ENCODE measurements at places on chromosomes 4 and X. TPM values are rescaled to one million over a fixed set of nuclear protein-coding genes. Genes with fewer than 3 reads are reported as not detected.

DNA sequence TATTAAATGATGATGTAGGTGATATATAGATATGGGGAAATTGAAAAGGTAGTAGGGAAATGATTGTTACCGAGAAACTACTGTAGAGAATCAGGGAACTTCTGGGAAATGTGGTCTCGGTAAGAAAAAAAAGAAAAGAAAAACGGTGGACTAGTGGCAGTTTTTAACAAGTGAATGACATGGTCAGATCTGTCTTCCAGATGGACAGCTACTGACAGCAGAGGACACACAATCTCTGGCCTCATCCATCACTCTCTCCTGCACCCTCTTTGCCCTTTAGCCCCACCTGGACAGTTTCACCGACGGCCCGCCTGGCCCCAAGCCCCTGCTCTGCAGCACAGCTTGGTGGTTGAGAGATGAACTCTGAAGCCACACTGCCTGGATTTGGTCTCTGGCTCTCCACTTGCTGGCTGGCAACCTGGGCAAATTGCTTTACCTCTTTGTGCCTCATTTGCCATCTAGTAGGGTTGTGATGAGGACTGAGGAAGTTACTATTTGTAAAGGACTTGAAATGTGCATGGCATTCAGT, 23.4 kb downstream of the RBM47 start:
- DNase-seq: no peak

DNA sequence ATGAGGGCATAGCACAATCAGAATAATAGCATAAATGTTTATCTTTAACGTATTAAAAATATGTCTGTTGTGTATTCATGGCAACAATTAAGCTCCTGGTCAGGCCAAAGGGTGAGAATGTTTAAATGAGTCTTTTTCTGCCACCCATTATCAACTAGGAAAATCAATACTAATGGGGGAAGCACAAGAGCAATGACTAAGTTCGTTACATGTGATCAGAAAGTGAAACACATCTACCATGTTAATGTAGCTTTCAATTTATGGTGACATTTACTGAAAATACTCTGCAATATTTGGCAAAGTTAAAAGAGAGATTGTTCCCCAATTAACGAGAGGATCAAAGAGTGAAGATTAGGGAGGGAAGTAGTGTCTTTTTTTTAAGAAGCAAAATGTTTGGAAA, 143.7 kb downstream of the NAA11 start:
- no peak for DNase-seq

AMTN gene
- total RNA-seq: not detected

DMP1 gene
- not detected for total RNA-seq

- no peak for DNase-seq
Measured at GRCh38 chrX:120753413-120754251, 122.0 kb downstream of the CT47B1 start.

DNA sequence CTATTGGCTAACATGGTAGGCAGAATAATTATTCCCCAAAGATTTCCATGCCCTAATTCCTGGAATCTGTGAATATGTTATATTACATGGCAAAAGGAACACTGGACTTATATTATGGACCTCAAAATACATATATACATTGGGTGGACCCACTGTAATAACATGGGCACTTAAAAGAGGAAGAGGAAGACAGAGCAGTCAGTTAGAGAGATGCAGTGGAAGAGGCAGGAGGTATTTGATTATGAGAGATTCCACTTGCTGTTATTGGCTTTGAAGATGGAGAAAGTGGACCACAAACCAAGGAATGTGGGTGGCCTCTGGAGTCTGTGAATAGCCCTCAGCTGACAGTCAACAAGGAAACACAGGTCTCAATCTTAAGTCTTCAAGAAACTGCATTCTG, 14.0 kb upstream of the ART3 start:
- DNase-seq: no peak

S100G gene
- total RNA-seq: not detected

KLHL4 gene
- 1.9 TPM for total RNA-seq

DNA sequence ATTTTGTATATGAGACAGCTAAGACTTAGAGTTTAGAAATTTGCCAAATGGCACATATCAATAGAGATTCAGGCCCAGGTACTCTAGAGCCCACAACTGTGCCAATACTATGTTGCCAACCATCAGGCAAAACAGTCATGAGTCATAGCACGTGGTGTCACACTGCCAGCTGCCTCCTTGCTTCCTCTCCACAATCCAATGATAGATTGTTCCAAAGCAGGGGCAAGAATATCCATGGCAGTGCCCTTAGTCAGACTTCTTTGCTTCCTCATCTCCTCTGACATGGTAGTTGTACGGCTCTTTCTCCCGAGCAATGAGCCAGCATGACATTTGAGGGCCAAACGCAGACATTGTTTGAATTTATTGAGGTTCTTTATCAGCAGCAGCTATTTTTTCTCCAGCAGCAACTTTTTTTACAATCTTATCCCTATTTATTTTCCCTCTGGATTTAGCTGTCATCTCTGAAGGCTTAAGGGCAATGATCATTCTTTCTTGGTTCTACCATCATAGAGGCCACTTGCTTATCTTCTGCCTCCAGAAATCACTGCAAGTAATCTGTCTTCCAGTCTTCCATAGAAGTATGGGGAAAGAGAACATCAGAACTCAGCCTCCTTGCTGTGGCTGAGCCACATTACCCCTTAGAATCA, 169.7 kb downstream of the COL4A6 start:
- DNase-seq: no peak

GRCh38 chrX:32877592-32877991, 333.8 kb downstream of the DMD start:
- DNase-seq: no peak

GRCh38 chr4:140246216-140246615, 92.2 kb upstream of the MAML3 start:
- no peak for DNase-seq

DNA sequence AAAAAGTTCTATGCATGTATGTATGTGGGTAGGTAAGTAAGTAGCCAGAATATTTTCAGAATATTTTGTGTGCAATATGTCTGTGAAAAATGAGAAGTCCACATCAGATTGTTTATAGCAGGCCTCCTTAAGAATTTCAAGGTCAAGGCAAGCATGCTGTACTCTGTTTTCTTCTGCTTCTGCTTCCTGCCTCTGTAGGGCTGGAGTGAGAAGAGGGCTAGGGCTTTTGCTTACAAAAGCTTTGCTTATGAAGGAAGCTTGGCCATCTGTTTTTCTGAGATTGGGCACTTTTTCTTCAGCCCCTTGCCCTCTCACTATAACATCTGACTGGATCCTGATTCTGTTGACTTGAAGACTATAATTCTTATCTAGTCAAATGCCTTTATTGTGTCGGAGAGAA, 150.4 kb downstream of the EMCN start:
- no peak for DNase-seq

DNA sequence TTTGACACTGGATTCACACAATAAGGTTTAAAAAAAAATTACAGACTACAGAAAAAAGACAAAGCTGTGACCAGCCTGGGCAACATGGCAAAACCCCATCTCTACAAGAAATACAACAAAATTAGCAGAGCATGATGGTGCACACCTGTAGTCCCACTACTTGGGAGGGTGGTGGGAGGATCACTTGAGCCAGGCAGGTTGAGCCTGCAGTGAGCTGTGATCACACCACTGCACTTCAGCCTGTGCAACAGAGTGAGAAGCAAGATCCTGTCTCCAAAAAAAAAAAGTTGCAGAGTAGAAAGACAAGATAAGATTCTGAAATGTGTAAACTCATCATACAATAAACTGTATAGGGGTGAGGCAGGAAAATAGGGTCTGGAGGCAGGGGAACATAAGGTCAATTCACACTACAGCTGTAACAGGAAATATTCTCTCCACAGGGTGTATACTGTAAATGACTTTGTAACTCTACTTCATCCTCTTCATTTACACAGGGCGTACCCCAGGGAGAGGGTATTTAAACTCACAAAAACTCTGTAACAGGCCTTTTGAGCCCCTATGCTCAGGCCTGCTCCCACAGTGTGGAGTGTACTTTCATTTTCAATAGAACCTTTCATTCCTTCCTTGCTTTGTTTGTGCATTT, 112.6 kb upstream of the MAPK10 start:
- no peak for DNase-seq

DNA sequence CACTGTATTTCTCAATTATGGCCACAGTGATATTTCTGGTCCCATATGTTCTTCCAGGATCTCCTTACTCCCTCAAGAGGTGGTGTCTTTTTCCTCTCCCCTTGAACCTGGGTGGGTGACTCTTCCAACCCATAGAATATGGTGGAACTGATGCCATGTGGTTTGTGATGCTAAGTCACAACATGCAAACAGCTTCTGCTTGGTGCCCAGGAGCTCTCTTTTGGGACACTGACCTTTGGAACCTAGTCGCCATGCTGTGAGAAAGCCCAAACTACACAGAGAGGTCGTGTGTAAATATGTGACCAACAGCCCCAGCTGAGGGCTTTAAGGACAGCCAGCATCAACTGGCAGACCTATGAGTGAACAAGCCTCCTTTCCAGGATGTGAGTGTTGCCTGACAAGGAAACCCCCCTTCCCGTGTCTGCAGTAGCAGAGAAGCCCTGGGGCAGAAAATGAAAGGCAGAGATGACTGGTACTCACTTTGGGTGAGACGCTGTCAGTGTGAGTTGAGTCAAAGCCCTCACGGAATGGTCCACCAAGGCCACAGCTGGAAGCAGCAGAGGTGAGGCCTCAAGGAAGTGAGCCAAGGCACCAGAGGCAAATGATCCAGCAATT, 223.4 kb downstream of the BCOR start:
- no peak for DNase-seq

GRCh38 chr4:148044912-148045352, 313.0 kb downstream of the ARHGAP10 start:
- DNase-seq: no peak

TMPRSS11B gene
- total RNA-seq: not detected

DNA sequence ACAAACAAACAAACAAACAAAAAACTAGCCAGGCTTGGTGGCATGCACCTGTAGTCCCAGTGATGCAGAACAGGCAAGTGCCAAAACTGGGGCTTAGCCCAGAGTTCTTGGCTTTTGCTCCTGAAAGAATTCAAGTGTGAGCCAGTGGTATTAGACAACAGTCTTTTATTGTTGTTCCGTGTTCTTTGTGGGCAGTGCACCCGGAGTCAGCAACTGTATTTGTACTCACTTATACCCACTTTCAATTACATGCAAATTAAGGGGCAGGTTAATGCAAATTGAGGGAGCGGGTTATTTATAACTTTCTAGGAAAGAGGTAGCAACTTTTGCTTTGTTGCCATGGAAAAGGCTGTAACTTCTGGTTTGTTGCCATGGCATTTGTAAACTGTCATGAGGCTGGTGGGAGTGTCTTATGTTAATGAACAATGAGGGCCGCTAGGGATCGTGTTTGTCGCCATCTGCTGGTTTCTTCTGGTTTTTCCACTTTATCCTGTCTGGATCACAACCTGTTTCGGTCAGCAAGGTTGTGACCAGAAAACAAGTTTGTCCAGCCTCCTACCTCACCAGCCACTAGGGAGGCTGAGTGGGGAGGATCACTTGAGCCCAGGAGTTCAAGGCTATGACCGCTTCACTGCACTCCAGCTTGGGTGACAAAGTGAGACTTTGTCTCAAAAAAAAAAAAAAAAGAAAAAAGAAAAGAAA, 88.8 kb upstream of the ESX1 start:
- peak; percentile 34 for DNase-seq

BMX gene
- 3.7 TPM for total RNA-seq

GYG2 gene
- 5.4 TPM for total RNA-seq

DNA sequence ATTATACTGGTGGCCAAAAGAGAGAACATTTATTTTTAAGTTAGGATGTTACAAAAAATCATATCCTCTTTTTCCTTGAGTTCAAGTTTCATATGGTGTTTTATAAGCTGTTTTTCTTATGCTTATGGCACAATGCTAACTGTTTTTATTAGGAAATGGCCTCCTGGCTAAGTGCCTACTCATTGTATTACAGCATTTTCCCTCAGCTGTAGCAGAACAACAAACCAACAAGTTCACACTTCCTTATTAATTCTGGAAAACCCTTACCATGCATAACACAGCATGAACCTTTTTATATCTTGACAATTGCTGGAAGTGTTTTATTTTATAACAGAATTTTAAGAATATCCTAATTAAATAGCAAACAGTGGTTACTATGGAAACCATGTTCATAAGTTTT, 165.8 kb downstream of the GASK1B start:
- peak; percentile 40 for DNase-seq

GRCh38 chr4:48467891-48468290, 15.3 kb upstream of the SLC10A4 start:
- DNase-seq: no peak

CACNA1F gene
- total RNA-seq: 0.20 TPM
